Posterior cingulate gyrus (tissue), 11 donors: ENCODE measurements at places on chromosomes 16 and 17.
A peak's percentile ranks its signal among the peaks of the same experiment; 100 is the strongest.

- no peak for DNase-seq
These were observed 41.5 kb downstream of the ABCC1 start for GRCh38 chr16:15990902-15991301.

DNA sequence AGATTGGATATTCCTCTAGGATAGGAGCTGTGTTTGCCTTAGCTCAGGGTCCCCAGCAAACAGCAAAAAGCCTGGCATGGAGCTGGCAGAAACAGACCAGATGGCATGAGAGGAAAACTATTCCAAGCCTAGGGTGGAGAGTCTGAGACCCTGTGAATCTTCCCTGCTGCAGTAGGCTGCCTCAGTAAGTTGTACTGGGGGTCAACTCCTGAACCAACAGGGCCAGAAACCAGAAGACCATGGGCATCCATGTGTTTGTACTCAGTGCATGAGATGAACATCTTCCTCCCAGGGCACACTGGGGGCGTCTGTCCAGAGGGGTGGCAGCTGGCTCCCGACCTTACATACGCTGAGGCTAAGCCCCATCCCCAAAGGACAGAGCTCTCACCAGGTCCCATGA lies 214.4 kb downstream of the C16orf78 start:
- no peak for DNase-seq

GRCh38 chr17:77449373-77449907 lies 308.7 kb downstream of the SEC14L1 start:
- DNase-seq: no peak

DNA sequence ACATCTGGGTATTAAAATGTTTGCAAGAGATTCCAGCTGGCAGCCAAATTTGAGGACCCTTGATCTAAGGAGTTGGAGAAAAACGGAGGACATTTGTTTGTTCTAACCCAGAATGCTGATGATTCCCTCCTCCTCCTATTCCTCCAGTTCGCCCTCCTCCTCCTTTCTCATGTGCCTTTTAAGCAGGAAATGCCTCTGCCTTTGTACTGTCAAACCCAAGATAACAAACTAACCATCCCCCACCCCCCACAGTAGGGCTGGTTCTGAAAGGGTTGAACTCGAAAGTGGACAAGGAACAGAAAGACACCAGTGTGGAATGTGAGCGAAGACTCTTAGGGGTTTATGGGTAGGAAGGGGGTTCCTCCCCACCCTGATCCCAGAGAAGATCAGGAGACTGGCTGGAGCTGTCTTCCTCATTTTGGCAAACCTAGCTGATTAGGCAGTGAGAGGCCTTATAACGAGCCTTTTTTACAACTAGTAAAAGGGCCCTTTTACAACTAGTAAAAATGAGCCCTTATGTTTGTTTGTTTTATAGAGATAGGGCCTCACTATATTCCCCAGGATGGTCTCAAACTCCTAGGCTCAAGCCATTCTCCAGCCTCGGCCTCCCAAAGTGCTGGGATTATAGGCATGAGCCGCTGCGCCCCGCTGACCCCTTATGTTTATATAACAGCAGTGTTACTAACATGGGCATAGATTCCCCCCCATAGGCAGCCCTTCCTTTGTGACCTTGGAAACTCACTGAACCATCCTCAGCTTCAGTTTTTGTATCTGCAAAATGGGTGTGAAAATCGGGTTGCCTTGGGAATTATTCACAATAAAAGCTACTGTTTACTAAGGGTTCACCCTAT lies 975 bp downstream of the CHD9 start:
- DNase-seq: no peak

GRCh38 chr17:80702315-80703141 lies 157.9 kb downstream of the RPTOR start:
- no peak for DNase-seq

DNA sequence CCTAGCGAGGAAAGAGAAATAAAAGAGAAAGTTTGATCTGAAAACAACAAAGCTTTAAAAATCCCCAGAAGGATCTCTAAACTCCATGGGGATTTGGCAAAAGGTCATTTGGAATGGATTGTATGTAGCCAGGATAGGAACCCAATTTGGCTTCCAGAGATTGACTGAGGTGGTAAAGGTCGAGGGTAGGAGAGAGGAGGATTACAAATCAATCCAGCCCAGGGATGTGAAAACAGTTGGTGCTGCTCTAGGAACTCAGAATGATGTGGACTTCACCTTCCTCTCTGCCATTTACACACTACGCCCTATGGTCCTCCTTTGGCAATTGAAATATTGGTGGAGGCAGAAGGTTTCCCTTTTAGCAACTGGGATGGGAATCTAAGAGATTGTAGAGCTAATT lies 18.8 kb upstream of the SMIM36 start:
- no peak for DNase-seq

DNA sequence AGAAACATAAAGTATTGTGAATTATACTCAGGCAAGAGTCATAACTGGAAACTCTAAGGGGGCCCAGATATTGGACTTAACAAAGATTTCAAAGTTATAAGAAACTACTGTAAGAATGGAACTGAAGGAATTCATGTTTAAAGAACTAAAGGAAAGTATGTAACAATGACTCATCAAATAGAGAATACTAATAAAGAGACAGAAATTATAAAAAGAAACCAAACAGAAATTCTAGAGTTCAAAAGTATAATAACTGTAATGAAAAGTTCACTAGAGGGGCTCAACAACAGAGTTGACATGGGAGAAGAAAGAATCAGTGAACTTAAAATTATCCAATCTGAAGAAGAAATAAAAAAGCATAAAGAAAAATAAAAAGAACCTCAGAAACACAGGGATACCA lies 55.4 kb downstream of the ADCY9 start:
- no peak for DNase-seq

DNA sequence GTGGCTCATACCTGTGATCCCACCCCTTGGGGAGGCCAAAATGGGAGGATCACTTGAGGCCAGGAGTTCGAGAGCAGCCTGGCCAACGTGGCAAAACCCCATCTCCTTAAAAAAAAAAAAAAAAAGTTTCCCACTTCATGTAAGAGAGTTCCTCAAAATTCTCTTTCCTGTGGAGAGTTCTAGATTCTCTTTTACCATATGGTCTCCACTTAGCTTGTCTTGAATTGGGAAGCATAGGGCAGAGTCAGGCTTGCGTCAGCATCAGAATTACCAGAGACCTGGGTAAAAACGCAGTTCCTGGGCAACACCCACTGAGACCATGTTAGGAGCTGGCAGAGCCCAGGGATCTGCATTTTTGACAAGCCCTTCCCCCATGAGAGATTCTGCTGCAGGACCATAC lies 158.4 kb downstream of the CCDC182 start:
- no peak for DNase-seq

GRCh38 chr16:66043326-66043725 lies 323.2 kb upstream of the CDH5 start:
- no peak for DNase-seq

DNA sequence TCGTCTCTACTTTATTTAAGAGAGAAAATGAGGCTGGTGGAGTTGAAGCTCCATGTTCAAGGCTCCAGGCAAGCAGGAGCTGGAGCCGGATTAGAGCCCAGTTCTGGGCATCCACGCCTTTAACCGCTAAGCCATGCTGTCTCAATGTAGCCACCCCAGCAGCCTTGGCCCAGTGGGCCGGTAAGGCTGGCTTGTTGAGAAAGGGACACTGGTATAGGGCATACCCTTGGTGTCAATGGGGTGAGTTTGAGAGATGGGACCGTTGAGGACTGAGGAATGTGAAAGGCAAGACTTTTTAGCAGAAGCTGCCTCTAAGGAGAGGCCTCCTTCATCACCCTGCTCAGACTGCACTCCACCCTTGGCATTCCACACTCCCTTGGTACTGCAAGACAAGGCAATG lies 147.4 kb downstream of the CYLD start:
- no peak for DNase-seq

DNA sequence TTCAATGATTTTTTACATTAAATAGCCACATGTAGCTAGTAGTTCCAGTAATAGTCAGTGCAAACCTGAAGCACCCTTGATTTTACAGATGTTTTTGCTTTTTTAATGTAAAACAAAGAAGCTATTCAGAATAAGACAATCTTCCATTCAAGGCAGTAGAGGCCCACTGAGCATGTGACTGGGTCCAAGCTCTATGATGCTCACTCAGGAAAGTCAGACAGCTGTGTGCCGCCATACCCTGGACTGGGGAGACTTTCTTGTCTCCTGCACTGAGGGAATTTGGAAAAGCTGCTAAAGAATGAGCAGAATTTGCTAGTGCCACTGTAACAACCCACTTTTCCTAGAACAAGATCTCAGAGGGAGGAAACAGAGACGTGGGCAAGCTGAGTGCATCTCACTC lies 11.5 kb downstream of the CENPN start:
- DNase-seq: no peak

- DNase-seq: peak; percentile 12
These were observed 857 bp downstream of the GOT2 start for GRCh38 chr16:58733248-58733670.

DNA sequence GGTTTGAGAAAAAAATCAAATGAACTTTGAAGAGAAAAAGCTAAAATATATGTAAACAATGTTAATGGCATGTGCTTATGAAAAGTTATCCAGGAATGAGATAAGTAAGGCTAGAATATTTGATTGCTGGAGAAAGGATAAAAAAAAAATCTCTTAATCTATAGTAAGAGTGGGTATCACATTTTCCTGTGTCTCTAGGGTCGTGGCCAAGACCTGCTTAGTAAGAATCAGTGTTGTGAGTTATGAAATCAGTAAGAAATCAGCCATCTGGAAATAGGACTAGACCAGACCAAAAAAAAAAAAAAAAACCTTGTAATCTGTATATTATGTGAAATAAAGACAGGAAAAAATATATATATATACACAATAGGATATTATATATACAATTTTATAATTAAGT lies 1153.9 kb downstream of the CDH11 start:
- DNase-seq: no peak

DNA sequence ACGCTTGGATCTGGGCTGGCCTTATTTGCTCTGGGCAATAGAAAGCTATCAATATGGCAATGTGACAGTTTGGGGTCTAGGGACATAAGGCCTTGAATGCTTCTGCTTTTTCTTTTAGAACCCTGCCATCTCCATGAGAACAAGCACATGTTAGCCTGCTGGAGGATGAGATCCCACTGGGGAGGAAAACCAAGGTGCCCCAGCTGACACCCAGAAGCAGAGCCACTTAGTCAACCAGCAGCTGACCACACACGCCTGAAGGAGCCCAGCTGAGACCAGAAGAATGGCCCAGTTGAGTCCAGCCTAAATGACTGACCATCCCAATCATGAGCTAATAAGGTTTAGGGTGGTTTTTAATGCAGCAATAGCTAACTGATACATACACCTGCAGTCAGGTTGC lies 171.2 kb downstream of the AHSP start:
- DNase-seq: no peak

- no peak for DNase-seq
These were observed 406.5 kb upstream of the MON1B start for GRCh38 chr16:76784530-76784929.

GRCh38 chr16:14608604-14609003 lies 21.5 kb downstream of the PARN start:
- DNase-seq: no peak

GRCh38 chr17:15971098-15971678 lies 26.3 kb downstream of the ADORA2B start:
- no peak for DNase-seq

GRCh38 chr16:5040451-5040850 lies 6.7 kb upstream of the NAGPA start:
- peak; percentile 46 for DNase-seq

GRCh38 chr16:396605-397004 lies 394 bp upstream of the NME4 start:
- DNase-seq: peak; percentile 49

DNA sequence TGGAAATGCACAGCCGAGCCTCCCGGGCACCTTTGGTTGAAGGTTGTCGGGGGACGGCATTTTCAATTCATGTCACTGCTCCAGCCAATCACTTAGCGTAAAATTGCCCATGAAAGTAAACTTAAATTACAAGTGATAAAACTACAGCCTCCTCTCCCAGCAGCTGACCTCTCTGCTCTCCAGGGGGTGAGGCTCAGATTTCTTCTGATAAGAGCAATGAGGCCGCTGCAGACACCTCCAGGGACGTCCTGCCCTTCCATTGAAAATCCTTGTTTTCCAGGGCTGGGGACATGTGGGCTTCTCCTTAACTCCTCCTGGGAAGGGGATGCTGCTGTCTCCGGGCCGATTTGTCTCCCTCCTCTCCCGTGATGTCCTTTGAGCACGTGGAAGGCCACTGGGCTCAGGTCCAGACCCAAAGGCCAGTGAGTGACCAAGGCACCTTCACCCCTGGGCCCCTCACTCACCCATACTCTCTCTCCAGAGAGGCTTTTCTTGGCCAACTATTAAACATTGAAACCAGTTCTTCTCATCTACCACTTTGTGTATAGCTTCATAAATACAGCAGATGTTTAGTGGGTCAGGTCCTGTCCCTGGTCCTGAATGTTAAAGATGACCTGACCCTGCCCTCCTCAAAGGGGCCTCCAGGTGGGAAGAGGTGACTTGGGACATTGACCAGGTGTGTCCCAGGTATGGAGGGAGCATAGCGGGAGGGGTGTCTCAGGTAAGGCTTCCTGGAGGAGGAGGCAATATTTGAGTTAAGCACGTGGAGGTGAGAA lies 52.3 kb downstream of the MGAT5B start:
- no peak for DNase-seq

DNA sequence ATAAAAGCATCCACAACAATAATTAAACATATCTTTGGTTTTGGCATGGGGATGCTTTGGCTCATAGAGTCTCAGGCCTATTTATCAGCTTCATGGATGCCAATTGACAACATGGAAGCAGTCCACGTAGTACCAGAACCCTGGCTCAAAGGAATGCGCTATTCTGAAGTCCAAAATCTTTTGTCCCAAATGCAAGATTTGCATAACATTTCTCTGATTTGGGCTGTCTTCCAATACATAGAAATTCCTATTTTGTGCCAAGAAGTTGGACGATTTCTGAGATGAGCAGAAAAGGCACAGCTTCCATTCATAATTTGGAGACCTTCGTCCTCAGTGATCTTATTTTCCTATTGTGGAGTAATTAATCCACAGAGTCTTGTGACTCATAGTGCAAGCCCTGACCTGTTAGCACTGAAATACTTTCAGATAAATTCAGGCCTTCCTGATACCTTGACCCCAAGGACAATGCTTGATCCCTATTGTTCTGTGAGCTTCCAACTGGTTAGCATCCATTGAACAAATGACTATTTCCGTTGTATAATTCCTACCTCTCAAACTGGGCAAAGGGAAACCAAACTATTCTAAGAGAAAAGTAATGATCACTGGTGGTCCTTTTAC lies 78.4 kb upstream of the CDH11 start:
- no peak for DNase-seq

- DNase-seq: peak; percentile 93
These were observed 1.1 kb downstream of the MPP2 start for GRCh38 chr17:43905985-43906852.

GRCh38 chr17:12459736-12460135 lies 206.0 kb upstream of the MYOCD start:
- no peak for DNase-seq

- DNase-seq: no peak
These were observed 823 bp downstream of the NBR1 start for GRCh38 chr17:43171586-43172487.

DNA sequence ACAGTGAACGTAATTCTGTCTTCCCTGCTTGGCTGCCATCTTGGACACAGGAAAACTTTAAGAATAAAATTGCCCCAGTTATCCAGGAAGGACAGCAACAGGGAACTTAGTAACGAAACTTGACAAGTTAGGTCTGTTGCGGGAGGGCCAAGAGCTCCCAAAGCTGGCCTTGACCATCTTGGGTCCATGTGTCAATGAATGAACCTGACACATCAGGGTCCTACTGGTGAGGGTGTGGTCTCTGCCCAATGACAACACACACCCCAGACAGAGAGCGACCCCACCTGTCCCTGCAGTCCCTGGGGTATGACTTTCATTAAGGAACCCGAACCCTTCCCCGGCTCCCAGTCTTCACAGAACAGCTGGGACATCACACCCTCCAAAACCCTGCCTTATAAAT lies 96.3 kb downstream of the NDE1 start:
- DNase-seq: no peak
